ENCODE measurements at places on chromosomes 12 and 14.

DNA sequence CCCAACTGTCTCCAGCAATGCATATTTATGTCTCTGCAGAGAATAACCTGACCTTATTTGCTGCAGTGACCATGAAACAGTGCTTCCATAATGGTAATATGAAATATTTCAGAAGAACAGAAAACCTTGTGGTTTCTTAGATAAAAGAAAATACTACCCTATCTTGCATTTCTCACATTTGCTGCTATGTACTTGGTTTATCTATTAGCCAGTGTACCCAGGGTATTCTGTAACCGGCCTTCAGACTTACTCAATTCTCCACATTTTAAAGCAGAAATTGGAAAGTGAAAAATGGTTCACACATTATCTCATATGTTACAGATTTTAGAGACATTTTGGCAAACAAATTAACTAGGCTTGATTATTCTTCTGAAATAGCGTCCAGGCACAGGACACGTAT is 57.9 kb upstream of the CCDC91 start:
- no peak for DNase-seq

- no peak for DNase-seq
These were observed 31.8 kb downstream of the ELK3 start for GRCh38 chr12:96225994-96226399.

DNA sequence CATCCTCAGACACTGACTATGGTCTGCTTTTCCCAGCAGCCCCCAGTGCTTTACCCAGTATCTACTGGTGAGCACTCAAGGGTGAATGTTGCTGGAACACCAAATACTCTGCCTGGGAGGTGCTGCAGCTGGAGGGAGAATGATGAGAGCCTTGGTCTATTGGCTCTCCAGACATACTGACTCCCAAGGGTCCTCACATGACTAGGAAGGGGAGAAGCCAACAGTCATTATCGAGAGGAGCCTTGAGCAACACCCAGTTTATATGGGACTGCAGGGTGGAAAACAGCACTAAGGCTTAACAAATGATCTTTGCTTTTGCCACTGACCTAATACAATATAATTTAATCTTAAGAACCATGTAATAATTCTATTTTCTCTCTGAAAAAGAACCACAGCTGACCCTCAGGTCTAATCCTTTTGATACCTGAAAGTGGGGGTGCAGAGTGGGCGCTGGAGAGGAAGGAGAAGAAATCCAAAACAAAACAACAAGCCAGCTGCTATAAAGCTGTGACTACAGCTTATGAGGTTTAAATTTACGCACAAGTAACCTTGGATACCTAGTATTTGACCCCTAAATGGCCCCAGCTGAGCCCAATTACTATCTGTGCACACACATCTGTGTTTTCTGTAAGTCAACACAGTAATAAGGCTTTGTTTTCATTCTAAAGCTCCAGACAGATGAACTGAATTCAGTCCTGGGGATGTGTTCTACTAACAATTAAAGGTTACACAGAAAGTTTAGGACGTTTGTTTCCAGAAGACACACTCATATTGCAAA is 107.8 kb upstream of the GRIP1 start:
- no peak for DNase-seq

DNA sequence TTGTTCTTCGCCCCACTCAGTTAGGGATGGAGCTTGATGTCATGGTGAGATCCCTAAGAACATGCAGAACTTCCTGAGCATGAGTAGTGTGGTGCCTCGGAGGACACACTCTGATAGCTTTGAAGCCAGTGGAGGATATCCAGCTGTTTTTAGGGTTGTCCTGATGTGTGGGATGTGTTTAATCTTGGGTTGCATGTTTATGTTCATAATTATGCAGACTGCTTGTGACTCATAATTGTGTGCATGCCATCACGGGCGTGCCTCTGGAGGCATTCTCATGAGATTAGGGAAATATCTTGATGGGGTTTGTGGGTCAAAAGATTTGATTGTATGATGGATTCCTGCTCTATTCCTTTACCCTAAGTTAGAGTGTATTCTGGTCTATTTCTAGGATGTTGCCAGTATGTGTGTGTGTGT is 267.4 kb upstream of the PELI2 start:
- no peak for DNase-seq

DNA sequence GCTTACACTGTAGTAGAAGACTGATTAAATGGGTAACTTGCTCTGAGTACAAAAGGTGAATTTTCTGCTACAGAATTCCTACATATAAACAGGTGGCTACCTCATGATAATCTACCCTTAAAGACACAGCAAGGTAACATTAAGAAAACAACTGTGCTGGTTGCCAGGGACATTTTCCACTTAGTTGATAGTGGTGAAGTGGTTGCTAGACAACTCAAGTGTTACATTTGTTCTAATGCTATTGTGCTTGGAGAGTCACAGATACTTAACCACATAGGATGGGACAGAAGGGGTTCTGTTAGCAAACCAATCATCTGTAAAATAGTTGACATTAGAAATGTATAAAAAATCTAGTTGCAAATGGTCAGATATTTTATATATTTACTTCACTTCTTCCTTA is 870.3 kb upstream of the SEL1L start:
- DNase-seq = no peak
